ENCODE measurements at places on chromosomes 11 and 22. TPM values are rescaled to one million over a fixed set of nuclear protein-coding genes. Genes with fewer than 3 reads are reported as not detected.

DNA sequence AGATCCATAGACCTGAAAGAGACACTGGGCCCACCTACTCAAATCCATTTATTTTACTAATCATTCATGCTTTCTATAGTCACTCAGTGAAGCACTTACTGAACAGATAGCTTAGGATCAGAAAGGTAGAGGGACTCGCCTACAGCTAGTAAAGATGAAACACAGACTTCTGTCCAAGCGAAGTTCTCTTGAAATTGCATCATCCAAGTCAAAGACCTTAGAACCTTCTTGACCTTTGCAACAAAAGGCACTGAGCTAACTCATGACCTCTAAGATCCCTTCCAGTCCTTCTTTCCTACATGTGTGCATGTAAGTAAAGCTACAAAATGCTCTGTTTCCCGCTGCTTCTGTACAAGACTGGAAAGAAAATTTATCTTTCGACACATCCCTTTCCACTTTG is 377.6 kb downstream of the LARGE1 start:
- no peak for DNase-seq

GRCh38 chr11:35794850-35795249 is 132.3 kb downstream of the TRIM44 start:
- DNase-seq, result peak; percentile 67

DNA sequence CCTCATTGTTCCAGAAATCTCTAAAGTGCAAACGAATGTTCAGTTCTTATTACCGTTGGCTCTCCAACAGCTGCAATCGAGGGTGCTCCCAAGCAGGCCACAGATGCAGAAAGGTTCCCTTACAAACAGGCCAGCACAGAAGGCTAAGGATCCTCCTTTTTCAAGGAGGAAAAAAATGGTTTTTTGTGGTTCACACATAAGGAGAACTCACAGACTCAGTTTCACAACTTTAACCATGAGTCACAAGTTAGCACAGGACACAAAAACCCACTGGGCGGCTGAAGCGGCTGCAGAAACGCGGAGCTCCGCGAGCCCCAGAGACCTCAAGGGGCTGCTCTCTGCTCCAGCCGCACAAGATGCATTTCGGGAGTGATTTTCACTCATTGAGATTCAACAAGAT is 98.2 kb upstream of the PRR5 start:
- no peak for DNase-seq

- no peak for DNase-seq
These were observed 1.9 kb upstream of the DGAT2 start for GRCh38 chr11:75766443-75767227.

GRCh38 chr22:37244922-37245722 is 1.1 kb upstream of the RAC2 start:
- DNase-seq, result no peak

DNA sequence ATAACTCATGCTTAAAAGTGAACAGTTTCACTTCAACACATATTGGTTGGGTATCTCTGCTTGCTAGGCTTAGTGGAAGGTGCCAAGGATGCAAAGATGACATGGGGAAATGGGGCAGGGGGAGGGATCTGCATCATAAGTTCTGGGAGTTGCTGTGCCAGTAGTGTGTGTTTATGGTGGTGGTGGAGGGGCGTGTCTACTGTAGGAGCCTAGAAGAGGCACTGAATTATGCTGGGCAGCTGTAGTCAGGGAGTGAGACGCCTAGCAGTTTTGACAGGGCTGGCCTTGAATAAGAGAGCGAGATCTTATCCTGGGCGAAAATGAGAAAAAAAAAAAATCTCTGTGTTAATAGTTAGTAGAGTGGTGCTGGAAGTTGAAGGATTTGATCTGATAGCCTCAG is 3.0 kb downstream of the ELMOD1 start:
- DNase-seq, result no peak

Gene MCAM
- total RNA-seq, result 965 TPM

Gene ETS1
- 121 TPM for total RNA-seq

Gene APOBEC3B
- total RNA-seq, result 0.15 TPM

Gene OR5AP2
- total RNA-seq, result not detected
